RWPE1 (cell line): ENCODE measurements at places on chromosomes 3 and 15.

DNA sequence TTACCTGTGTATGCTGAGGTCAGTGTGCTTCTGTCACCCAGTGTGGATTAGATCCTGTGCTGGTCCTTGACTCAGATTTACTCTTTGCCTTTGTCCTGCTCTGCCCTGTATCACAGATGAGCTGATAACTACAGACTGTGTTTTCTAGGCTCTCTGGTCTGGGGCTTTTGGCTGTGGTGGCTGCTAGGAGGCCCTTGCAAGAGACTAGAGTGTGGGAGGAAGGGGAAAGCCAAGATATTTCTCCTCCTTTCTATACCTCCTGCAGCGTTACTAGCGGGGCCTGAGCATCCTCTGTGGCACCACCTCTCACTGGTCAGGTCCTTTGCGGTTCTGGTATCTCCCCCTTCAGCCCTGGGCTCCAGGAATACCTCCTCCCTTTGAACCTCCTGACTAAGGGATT, 282.3 kb upstream of the TBC1D5 start:
- no peak for DNase-seq

DNA sequence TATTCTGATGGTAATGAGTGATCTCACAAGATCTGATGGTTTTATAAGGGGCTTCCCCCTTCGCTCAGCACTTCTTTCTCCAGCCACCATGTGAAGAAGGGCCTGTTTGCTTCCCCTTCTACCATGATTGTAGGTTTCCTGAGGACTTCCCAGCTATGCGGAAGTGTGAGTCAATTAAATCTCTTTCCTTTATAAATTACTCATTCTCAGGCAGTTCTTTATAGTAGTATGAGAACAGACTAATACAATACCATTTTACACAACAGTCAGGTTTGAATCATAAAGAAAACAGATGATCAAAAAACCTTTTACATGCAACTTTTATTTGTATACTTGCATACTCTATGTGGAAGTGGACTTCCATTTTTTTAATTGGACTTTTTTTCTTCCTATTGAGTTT, 46.7 kb upstream of the CBLB start:
- no peak for DNase-seq

GRCh38 chr15:44092221-44092620, 102.8 kb downstream of the FRMD5 start:
- peak; percentile 37 for DNase-seq

DNA sequence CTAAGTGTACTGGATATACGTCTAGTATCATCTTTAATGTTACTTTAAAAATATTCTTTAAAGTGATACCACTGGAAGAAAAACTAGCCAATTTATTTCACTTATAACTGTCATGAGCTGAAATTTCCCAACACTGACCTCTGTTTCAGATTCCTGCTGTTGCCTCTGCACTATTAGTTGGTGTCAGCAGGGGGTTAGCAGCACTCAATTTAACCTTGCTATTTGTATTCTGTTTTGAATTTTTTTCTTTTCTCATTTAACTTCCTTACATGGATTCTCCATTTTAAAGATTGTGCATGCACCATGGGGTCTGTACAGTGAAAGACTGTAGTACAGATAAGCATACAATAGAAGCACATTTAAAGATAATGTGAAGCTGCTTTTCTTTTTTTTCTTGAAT, 169.2 kb downstream of the UBE2E2 start:
- no peak for DNase-seq

GRCh38 chr15:69666441-69666882, 213.8 kb downstream of the RPLP1 start:
- no peak for DNase-seq

DNA sequence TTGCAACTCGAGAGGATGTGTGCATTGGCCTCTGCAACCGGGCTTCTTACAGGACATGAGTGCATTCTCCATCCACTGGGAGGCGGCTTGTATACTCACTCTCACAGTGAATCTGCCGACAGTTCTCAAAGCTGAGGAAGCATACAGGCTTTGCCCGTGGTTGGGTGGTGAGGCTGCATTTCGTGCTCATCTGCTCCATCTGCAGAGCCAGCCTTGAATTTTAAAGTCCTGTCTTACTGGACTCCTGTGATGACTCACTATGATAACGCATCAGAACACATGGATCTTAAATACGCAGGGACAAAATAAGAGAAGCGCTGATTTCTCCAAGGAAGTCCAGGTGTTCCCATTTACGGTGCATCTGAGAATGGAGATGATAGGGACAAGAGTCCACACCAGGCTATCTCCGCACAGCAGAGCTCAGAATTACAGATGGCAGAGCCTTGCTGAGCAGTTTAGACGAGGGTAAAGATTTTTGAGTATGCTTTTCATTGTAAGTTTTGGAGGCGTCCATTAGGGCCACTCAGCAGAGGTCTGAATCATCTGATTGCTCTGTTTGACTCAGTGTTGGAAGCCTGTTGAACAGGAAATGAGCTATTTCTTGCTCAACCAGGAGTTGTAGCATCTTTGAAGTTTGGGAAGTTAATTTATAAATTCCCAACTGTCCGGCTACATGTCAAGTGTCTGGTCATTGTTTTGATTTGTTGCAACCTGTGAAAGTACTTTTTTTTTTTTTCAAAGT, 87.1 kb downstream of the GABRG3 start:
- DNase-seq: peak; percentile 19

- DNase-seq: no peak
These were observed 36.3 kb downstream of the LRIG1 start for GRCh38 chr3:66464512-66464894.

- no peak for DNase-seq
These were observed 222.0 kb downstream of the NEK10 start for GRCh38 chr3:27147215-27147614.

- no peak for DNase-seq
These were observed 34.9 kb upstream of the CCDC50 start for GRCh38 chr3:191294291-191294690.

GRCh38 chr3:179852142-179852905, 184.4 kb downstream of the PEX5L start:
- no peak for DNase-seq

- DNase-seq: no peak
These were observed 55.9 kb downstream of the EOMES start for GRCh38 chr3:27666272-27666671.

DNA sequence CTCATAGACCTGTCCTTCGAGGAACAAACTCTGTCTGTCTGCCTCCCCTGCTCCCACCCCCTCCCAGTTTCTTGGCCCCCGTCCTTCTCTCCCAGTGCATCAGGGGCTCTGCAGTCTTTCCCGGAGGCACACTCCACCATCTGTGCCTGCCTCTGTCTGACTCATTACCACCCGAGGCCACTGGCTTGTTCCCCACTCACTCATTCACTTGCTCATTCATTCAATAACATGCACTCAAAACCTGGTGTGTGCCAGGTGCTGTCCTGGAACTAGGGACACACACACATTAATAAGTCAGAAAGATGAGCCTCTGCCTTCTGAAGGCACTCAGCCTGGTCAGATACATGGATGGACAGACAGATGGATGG, 12.4 kb downstream of the AMIGO3 start:
- DNase-seq: no peak

- no peak for DNase-seq
These were observed 163.4 kb upstream of the NSMCE3 start for GRCh38 chr15:29433050-29433318.

DNA sequence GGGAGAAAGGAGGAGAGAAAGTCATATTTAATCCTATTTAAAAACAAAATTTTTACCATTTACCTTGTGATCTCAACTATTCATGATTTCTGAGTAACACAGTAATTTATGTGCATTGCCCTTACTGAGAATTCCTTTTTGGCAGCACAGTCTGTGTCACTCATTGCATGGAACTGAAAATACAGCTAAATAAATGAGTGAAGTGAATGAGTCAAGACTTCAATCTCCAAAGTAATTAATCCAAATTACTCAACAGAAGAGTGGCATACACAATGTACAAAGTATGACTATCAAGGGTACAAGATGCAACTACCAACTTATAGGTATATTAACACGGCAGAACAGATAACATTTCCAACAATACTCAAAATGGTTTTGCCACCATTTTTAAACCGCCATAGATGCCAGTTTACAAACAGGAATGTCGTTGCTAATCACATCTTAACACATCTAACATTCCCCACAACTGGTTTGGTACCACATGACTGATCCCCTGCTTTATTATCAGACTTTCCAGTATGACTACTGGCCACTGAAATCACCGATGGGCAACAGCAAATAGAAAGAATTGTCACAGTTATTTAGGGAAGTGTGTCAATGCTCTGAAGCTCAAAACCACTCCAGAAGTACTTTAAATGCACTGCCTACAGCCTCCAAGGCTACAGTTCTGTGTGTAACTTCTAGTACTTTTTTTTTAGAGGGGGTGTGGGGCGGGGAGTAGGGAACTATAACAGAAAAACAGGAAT, 410.4 kb downstream of the SHQ1 start:
- DNase-seq: no peak

DNA sequence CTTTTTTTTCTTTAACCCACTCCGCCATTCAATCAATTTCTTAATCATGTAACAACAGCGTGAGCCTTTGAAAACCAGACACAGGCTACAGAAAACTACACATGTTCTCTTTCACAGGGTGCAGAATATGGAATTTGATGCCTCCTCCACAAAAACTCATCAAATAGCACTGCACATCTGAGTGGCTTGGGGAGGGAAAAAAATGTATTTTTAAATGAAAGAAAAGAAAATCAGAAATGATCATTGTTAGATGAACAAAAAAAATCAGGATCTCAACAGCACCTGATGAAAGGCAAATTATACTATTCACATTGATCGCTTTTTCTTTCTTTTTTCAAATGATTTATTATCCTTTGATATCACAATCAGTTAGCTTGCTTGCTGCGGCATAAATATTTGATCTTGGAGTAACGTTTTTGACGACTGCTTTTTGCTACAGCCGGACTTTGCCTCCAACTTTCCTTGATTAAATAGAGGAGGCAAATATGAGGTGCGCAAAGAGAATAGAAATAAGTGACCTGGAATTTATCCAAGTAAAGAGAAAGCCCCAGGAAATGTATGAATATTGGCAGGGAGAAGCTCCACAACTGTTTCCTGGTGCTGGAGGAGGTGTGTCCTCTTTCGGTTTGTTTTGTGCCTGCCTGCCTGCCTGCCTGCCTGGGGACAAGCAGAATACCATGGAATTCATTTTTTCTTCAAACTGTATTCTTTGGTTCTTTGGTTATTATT, 63.1 kb downstream of the EDEM1 start:
- DNase-seq: no peak

DNA sequence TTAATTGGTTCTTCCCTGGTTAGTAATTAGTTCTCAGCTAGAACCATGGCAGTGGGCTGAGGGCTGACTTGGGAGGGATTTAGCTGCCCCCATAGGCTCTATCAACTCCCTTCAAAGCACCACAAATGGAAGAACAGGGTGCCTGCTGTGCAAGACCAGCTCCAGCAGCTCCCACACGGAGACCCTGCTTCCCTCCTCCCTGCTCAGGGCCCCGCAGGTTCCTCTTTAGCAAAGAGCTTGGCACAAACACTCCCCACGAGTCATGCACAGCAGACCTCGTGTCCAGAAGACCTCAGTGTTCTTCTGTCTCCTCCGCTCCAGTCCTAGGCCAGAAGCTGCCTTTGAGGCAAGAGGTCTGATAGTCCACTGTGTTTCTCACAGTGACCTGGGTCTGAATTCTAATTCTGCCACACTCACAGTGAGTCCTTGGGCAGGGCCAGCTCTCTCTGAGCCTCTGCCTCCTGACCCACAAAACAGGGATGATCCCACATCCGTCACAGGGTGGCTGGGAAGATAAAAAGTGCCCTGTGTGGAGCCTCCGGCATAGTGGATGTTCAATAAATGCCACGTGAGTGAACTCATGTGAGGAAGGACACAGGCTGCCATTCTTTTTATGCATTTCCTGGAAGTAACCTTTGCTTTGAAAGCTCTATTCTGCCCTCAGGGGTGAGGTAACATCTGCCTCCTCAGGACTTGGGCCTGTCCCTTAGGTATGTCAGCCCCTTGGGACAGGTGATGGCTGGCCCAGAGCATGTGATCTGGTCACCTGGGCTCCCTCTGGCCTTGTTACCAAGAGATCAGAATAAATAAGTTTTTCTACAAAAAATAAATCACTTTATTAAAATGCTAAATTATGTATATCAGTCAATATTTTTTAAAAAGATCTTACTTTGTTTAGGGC, 7.6 kb downstream of the RAB6B start:
- no peak for DNase-seq

GRCh38 chr3:19596408-19596807, 337.6 kb downstream of the EFHB start:
- no peak for DNase-seq

GRCh38 chr3:194137506-194138474, 1.8 kb downstream of the HES1 start:
- DNase-seq: no peak

DNA sequence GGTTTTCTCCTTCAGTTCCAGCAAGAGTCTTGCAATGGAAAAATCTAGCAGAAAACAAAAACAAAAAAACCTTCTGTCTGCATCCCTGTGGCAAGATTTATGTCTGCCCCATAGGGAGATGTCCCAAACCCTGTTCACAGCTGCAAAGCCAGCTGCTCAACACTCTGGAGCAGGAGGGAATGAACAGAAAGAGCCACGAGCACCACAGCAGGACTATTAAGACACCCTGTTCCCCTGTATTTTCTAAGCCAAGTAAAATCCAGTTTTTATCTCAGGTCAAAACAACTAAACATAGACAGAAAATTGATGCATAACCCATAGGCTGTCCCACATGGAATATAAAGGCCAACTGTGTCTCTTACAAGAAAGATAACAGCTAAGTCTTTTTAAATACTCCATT, 357.9 kb downstream of the LSAMP start:
- DNase-seq: no peak

GRCh38 chr3:58337190-58337589, 4.5 kb downstream of the PXK start:
- DNase-seq: no peak

GRCh38 chr15:40999190-40999589, 45.9 kb downstream of the CHAC1 start:
- peak; percentile 83 for DNase-seq

DNA sequence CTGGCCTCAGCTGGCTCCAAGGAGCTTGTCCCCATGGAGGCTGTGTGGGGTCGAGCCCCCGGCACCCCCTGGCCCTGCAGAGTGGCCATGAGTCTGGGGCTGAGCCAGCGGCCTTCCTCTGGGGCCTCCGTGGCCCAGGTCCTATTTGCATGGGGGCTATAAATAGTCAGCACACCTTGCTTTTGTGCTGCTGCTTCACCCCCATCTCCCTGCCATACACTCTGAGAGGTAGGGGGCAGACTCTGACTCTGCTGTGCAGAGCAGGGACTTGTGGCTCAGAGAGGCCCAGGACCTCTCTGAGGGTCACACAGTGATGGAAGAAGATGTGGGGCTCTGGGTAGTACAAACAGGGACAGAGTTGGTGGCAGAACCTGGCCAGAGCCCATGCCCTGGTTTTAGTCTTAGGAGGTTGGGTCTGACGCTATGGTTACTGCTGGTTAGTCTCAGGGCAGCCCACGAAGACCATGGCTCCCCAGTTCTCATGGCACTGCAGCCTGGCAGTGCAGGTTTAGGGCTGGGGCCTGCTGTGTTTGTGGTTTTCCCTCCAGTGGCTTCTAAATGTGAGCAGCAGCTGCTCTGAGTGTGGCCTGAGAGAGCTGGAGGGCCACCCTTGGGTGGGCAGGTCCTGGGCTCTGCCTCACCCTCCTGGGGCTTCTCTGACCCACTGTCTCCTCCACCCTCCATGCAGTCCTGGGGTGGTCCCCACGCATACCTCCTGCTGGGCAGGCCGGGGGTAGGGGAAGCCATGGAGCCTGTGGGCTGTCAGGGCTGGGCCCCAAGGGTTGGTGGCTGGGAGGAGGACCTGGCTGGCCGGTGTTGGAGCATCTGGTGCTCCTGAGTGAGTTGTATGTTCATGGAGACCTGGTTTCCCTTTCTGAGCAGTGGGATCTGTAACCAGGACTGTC, 13.6 kb downstream of the PRKCD start:
- DNase-seq: no peak
